ENCODE measurements at places on chromosomes 12 and 14. TPM values are rescaled to one million over a fixed set of nuclear protein-coding genes. Genes with fewer than 3 reads are reported as not detected.

The PCED1B gene
- total RNA-seq: 1.5 TPM

The SLC39A9 gene
- 26.2 TPM for total RNA-seq

The LRRC10 gene
- not detected for total RNA-seq

The KLRC4 gene
- not detected for total RNA-seq

The TPPP2 gene
- total RNA-seq: not detected

The EPS8 gene
- total RNA-seq: 94.6 TPM

The EMP1 gene
- total RNA-seq: 588 TPM

The CLEC1B gene
- not detected for total RNA-seq

The PNN gene
- 19.3 TPM for total RNA-seq

The CAPZA3 gene
- not detected for total RNA-seq

The KLRC2 gene
- total RNA-seq: not detected

The LUM gene
- total RNA-seq: 133 TPM

The RFX4 gene
- not detected for total RNA-seq

The NFKBIA gene
- total RNA-seq: 944 TPM

The SMOC1 gene
- total RNA-seq: 16.6 TPM

The GNG2 gene
- 11.4 TPM for total RNA-seq

The OVCH1 gene
- total RNA-seq: 2.6 TPM

The SAMD15 gene
- total RNA-seq: not detected

Data from ascending aorta (tissue), 2 donors.